ENCODE measurements at places on chromosomes 1 and 21.

GRCh38 chr1:246214708-246215509, 292.2 kb downstream of the SMYD3 start:
- no peak for DNase-seq

DNA sequence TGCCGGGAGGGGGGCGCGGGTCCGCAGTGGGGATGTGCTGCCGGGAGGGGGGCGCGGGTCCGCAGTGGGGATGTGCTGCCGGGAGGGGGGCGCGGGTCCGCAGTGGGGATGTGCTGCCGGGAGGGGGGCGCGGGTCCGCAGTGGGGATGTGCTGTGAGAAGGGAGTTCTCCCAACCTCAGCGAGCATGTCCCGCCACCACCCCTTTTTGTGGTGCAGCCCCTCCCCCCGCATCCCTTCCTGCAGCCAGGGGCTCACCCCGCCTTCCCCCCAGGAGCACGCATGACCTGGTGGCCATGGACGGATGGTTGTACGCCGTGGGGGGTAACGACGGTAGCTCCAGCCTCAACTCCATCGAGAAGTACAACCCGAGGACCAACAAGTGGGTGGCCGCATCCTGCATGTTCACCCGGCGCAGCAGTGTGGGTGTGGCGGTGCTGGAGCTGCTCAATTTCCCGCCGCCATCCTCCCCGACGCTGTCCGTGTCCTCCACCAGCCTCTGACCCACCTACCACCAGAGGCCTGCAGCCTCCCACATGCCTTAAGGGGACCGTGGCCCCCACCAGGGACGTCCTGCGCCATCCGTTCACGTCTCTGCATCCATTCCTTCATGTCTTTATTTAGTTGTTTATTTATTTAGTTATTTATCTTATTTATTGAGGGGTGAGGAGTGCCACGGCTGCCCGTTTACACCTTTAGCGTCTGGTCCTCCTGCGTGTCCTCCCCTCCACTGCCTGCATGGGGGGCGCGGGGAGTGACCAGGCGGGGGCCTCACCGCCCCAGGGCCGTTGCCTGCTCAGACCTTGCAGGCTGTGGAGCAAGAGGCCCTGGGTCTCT, 1.4 kb upstream of the PLEKHN1 start:
- no peak for DNase-seq

- no peak for DNase-seq
Observed at GRCh38 chr1:106986603-106987002, 69.9 kb upstream of the PRMT6 start.

- no peak for DNase-seq
Observed at GRCh38 chr1:7454895-7455784, 316.0 kb upstream of the VAMP3 start.

DNA sequence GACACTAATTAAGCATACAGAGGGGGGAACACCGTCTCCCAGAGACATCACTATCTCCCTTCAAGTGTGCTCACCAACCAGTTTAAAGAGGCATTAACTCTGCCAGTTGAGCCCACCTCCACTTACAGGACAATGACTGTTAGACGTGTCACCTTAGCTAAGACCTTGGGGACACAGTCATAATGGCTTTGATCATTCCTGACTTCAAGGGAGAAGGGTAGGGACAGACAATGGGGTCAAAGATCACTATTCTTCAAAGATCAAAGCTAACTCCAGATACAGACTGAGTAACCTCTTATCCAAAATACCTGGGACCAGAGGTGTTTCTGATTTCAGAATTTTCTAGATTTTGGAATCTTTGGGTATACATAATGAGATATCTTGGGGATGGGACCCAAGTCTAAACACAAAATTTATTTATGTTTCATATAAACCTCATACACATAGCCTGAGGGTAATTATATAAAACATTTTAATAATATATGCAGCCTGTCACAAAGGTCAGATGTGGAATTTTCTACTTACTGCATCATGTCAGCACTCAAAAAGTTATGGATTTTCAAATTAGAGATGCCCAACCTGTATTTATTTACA, 246.1 kb downstream of the SLC45A1 start:
- no peak for DNase-seq
